ENCODE measurements at places on chromosomes 1 and 21.

- DNase-seq = no peak
Measured at GRCh38 chr1:82819234-82819633, 1018.5 kb downstream of the ADGRL2 start.

DNA sequence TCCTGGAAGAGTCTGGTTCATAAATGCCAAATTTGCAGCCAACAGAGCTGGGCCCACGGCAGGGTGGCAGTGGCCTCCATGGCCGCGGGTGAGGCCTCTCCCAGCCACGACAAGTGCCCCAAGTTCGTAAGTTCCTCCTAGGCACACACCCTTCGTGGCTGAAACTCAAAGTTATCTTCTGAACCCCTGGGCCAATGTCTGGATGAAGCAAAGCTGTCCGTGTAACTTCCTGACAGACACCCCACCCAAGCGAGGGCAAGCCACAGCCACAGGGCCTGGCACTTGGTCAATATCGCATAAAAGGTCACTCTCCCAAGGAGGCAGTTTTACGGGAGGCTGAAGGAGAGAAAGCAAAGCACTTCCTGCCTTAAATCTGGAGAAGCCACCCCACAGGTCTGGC is 27.8 kb upstream of the GPR153 start:
- no peak for DNase-seq

DNA sequence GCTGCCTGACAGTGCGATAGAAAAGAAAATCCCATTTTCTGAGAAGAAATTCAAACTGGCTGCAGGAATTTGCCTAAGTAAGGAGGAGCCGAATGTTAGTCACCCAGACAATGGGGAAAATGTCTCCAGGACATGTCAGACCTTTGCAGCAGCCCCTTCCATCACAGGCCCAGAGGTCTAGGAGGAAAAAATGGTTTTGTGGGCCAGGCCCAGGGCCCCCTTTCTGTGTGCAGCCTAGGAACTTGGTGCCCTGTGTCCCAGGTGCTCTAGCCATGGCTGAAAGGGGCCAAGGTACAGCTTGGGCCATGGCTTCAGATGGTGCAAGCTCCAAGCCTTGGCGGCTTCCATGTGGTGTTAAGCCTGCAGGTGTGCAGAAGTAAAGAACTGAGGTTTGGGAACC is 14.6 kb downstream of the ZBTB21 start:
- DNase-seq = no peak

DNA sequence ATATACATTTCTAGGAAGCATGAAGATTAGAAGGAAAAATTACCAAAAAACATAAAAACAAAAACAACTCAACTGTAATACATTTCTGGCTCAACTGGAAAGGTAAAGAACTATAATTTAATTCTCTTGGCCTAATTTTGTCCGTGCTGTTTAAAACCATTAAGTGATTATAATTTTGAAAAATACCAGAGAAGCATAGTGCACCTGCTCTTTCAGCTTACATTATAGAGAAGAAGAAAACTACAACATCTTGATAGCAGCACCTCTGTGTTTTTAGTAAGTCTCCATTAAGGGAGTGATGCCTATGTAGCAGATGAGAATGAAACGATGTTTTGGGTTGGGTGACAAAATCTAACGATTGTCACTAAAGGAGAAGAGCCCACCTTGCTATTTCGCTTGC is 19.3 kb upstream of the MAN1A2 start:
- DNase-seq = no peak

- no peak for DNase-seq
Measured at GRCh38 chr1:156399355-156400125, 30.5 kb downstream of the RHBG start.

DNA sequence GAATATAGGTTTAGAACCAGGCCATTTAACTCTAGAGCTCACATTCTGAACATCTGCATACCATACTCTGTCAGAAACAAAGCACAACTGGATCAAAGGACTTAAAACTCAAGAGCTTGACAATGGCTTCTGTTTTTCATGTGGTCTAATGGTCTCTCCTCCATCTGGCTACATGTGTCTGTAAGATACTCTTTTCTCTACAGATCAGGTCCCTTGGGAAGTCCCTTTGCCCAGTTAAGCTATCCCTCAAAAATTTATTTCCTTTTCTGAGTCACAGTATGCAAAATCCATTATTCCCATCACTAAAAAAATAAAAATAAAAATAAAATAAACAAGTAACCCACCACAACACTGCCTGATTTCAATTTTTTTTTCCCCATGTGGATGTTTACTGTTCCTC is 357.0 kb upstream of the PRMT6 start:
- no peak for DNase-seq

DNA sequence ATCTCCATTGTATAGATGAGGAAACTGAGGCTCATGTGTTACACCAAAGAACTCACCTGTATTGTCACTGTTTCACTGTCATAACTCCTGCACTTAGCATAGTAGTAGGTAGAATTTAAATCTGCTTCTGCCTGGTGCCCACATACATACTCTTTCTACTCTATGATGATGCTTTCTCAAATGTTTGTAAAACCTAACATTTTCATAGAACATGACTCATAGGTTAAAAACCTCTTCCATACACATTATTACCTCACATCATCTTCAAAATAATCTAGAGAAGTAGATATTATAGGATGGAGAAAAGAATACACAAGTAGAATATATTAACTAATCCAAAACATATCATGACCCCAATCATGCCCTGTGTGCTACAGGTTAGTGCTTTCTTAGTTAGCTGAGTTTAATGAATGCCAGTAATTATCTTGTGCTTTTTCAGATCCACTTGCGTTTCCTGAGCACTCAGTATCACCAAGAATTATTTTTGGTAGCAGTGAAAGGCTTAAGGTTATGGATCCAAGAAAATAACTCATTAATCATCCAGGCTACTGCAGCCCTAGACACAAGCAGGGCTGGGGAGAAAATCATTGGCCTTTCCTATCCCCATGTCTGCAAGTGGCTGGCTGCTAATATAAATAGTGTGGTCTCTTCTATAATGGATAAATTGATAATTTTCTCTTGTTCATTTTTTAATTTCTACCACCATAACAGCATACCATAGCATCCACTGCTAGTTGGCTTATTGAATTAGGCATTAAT is 156.9 kb downstream of the LRRC40 start:
- DNase-seq = no peak

DNA sequence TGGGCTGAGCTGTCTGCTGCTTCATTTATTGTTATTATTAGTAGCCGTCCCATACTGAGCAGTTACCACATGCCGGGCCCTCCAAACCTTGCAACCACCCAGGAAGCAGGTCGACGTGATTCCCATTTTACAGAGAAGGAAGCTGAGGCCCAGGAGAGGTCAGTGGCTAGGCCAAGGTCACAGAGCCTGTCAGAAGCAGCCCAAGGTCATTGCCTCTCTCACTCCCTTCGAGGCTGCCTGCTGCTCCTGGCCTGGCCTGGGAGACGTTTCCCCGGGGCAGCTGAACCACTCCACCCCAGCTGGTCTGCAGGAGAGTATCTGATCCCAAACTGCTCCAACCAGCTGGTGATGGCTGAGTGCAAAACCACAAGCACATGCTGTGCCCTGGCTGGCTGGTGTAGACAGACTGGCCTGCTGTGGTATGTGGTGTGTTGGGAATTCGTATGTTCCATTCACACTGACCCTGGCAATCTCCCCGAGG is 6.5 kb downstream of the PADI4 start:
- no peak for DNase-seq

DNA sequence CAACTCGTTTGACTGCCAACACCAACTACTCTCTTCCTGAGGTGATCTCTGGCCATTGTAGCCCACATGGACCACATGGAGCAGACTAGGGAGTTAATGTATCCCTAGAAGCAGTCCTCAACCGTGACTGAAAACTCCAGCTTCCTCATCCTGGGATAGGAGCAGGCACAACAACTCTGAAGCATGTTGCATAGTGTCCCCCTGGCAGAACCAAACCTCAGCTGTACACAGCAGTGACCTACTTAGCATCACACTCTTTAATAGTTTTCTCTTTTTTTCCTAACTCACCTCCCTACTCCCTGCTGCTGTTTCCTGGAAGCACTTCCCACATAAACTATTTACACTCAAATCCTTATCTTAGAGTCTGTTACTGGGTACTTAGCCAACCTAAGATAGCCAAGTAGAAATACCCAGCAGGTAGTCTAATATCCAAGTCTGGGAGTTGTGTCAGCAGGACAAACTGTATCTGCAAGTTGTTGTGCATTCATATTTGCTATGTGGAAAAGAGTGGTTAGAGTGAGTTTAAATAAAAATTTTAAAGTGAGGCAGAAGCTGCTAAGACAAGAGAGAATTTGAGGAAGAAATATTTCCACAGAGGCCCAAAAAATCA is 228.8 kb downstream of the LTN1 start:
- no peak for DNase-seq

DNA sequence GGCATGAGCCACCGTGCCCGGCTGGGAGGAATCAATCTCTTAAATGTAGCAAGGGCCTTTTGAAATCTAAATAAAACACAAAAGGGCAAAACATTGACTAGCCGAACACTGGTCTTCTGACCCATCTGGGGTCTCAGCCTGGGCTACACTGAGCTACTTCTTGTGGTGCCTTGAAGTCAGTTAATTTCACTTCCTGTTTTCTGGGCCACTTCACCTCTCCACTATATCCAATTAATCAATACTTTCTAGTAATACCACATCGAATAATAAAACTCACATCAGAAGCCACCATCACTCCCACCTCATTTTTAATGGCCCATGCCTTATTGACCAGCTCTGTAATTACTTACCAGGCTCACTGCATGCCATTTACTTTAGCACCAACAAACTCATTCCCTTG is 138.0 kb upstream of the SAMSN1 start:
- no peak for DNase-seq

GRCh38 chr1:14468751-14469150 is 129.7 kb upstream of the KAZN start:
- no peak for DNase-seq

GRCh38 chr21:43374228-43374885 is 52.6 kb downstream of the SIK1 start:
- no peak for DNase-seq

- DNase-seq = no peak
Measured at GRCh38 chr1:66271904-66272254, 262.1 kb upstream of the SGIP1 start.

DNA sequence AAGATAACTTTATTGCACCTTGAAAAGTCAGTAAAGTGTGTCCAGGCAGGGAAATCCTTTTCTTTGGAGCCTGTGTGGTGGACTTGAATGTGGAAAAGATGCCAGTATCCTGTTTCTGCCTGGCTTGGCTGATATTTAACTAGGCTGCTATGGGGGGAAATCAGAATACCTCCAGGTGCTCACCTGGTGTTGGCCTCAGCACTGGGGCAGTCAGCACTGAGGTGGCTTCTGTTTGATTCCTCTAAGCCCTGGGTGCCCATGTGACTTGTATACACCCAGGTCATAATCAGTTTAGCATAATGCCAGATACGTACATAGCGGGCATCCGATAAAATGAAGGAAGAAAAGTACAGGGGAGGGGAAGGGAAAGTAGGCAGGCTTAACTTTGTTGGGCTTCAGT is 7.2 kb downstream of the PHGDH start:
- DNase-seq = no peak
